ENCODE measurements at places on chromosomes 16 and 17.
A peak's percentile ranks its signal among the peaks of the same experiment; 100 is the strongest.

- DNase-seq = no peak
Observed at GRCh38 chr16:78443542-78444364, 344.3 kb downstream of the WWOX start.

- no peak for DNase-seq
Observed at GRCh38 chr17:65751263-65751662, 189.8 kb upstream of the AXIN2 start.

- DNase-seq = no peak
Observed at GRCh38 chr17:2390199-2390836, 10.5 kb downstream of the MNT start.

DNA sequence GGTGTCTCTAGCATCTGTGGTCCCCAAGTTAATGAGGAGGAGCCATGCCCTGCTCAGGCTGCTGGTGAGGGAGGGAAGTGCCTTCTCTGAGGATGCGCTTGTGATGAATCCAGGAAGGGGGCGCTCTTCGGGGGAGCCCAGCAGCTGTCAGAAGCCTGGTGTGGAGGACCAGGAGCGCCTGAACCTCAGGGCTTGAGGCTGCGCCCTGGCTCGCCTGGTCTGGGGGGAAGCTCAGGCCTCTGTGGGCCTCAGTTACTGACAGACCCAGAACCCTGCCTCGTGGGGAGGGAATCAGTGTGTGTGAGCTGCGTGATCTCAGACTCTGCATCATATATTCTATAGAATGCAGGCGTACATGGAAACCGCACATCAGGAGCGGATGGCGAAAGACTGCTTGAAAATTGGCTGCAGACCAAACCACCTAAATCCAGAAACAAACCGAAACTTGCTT lies 126.1 kb downstream of the SEC14L1 start:
- DNase-seq = no peak

GRCh38 chr17:73189417-73190099 lies 3.3 kb upstream of the COG1 start:
- no peak for DNase-seq

- DNase-seq = no peak
Observed at GRCh38 chr16:3640632-3641501, 13.6 kb upstream of the DNASE1 start.

DNA sequence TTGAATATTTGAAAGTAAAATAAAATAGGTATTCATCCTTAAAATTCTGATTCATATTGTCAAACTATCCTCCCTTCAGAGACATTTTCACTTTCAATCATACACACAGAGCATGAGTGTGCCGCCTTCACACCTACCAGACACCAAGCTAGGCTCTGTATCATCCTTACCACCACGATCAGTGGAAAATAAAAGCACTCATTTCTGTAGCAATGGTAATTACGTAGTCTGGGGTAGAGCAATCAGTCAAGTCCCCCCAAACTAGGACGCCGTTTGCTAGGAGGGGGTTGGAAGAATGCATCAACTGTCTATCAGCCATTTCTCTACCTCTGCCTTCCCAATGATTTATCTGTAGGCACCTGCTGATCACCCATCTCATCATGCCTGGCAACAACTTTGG lies 84.6 kb upstream of the GRIN2A start:
- peak; percentile 16 for DNase-seq

DNA sequence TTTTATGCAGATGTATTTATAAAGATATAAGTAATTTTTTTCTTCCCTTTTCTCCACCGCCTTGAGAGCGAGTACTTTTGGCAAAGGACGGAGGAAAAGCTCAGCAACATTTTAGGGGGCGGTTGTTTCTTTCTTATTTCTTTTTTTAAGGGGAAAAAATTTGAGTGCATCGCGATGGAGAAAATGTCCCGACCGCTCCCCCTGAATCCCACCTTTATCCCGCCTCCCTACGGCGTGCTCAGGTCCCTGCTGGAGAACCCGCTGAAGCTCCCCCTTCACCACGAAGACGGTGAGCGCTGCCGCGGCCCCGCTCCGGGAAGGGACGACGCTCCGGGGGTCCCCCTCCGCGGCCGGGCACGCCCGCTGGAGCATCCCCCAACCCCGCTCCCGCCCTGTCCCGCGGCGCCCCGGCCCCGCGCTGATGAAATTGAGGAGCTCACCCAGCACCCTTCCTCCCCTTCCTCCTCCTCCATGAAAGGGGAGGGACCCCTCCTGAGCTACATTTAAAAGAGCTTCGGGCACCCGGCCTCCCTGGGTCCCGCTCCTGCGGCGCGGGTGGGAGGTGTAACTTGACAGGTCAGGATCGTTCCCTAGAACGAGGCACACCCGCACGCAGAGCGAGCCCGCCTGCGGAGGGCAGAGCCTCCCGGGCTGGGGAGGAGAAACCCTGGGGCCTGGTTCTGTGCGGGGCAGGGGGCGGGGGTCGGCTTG lies 706 bp downstream of the HLF start:
- DNase-seq = no peak

DNA sequence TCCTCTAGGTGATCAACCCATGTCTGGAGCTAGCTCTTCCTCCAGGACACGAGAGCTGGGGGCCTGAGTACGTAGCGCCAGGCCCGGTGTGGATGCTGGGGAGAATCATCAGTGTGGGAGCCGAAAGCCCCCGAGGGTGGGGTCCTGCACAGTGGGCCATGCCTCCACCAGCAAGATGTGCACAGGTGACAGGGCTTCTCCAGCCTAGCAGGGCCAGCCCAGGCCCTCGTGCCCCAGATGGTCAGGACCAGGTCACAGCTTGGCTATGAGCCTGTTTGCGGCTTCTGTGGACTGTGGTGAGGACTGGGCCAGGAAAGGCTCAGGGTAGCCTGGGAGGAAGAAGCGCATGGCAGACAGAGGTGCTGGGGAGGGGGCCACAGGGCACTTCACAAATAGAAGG lies 7.8 kb downstream of the MPG start:
- DNase-seq = no peak

- DNase-seq = no peak
Observed at GRCh38 chr16:69717066-69717465, 9.3 kb downstream of the NQO1 start.

GRCh38 chr17:34892461-34893249 lies 68.6 kb downstream of the CCT6B start:
- DNase-seq = no peak

DNA sequence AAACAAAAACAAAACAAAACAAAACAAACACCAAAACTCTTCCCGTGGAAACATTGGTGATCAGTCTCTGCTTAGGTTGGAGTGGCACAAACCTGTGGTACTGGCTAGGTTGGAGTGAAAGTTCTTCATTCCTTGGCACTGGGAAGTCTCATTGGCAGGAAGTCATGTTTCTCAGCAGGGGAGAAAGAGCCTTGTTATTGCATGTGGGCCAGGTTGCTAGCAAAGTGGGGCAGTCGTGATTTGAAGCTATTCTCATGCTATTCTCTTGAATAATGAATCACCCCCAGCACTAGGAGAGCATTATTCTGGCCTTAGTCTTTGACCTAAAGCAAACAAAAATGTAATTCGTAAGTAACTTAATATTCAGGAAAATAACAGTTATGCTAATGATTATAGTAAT lies 24.3 kb upstream of the B4GALNT2 start:
- no peak for DNase-seq

DNA sequence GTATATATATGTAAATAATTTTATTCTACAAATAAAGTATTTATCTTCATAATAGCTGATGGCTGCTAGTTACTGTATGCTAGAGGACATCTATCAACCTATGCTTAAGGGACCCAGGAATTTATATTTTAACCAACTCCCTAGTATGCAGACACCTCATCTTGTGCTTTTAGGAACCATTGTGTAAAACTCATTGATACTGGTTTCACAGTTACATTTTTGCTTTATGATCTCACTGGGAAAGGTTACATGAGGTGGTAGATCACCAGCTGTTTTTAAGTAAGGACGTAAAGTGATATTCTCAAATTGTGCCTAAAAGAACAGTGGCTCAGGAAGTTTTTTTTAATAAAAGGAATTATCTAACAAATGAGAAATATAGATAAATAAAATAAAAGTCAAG lies 56.4 kb downstream of the VMP1 start:
- DNase-seq = no peak

DNA sequence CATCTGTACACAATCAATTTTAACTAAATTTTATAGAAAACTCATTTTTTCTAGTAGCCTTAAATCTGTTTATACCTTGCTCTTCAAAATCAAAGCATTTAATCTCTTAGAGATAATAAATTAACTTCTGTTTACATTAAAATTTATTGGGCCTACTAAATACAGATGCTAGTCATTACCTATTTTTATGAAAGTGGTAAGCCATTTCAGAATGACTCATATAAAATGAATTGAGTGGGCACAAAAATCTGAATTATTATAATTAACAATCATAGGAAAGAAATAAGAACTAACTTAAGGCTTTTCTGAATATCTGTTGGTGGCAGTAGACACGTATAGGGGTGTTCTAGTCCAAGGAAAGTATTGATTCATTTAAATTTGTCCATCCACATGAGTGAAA lies 157.9 kb downstream of the KCNJ2 start:
- no peak for DNase-seq

DNA sequence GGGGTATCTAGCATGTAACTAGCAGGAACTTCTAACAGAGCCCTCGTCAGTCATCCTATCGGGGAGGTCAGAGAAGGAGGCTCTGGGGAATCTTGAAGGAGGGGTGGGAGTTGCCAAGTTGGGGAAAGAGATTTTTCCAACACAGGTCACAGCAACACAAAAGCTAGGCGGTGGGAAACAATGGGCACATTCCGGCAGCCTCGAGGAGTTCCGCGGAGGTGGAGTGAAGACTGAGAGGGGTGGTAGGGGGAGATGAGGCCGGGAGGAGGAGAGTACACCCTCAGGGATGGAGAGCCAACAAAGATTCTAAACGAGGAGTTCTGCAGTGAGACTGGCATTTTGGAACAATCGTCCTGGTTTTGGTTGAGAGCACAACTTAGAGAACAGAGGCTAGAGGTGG lies 13.5 kb upstream of the CALB2 start:
- DNase-seq = no peak

DNA sequence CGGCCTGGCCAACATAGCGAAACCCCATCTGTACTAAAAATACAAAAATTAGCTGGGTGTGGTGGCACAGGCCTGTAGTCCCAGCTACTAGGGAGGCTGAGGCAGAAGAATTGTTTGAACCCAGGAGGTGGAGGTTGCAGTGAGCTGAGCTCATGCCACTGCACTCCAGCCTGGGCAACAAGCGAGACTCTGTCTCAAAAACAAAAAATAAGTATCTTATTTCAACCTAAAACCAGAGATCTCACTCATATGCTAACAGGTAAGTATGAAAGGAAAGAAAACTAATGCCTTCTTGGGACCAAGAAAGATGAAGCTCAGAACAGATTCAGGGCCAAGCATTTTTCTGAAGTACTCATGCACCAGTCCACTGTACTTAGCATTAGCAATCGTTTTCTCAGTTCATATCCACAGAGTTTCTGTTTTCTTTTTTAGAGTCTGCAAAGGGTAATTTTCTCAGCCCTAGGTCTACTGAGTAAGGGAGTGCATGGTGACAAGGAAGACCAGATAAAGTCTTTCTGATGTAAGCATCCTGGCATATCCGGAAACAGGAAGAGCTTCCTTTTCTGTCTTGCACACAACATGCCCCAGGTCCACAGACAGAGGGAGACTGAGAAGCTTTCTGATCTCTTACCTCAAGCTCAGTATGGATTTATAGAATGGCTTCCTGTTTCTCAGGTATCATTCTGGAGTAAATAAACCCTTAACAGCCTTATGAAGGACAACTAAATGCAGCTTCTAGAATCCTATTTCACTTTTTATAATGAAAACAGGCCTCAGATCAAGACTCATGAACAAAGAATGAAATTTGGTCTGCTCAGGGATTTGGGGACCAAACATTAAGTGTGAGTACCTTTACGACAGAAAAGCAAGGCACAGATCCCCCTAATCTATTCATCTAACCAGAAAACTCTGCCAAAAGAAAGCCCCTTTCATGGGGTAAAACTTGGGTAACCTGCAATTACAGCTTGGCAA lies 38.7 kb upstream of the FOXJ1 start:
- DNase-seq = no peak

GRCh38 chr16:12837291-12837690 lies 33.6 kb upstream of the CPPED1 start:
- DNase-seq = no peak

DNA sequence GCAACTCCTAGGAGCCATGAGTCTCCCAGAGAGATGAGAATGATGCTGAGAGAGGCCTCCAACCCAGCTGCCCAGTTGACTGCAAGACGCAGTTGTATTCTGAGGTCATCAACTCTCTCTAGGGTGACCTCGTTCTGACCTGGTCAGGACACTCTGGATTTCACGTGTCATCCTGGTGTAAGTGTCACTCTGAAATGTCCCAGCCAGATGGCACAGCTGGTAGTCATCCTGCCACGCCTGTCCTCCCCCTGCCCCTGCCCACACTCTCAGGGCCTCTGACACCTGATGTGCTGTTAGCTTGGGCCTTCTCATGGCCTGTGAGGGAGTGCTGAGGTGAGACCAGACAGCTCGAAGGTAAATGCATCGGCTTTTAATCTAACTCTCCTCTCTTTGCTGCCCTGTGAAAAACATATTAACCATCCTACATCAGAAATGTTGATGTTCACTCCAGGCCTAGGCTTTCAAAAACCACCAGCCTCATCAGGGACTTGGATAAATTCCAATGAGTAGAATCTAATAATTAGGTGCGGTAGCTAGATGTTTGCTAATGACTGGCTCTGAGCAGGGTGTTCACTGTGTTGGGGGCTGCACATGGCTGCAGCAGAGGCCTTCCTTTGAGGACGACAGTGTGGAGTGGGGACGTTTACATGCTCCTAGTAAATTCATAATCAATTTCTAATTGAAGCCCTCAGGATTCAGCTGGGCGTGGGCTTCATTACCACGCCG lies 13.8 kb downstream of the MLYCD start:
- DNase-seq = no peak

Measured in stimulated activated CD4-positive, alpha-beta T cell treated with anti-CD3 and anti-CD28 coated beads, Interleukin-2, amount 100 ng/mL, for 48 hours (primary cell).